ENCODE measurements at places on chromosomes 5 and 9. TPM values are rescaled to one million over a fixed set of nuclear protein-coding genes. Genes with fewer than 3 reads are reported as not detected.

The LRRC19 gene
- not detected for total RNA-seq

The SREK1 gene
- 38.2 TPM for total RNA-seq

The PCDHGB4 gene
- 11.6 TPM for total RNA-seq

The C9orf50 gene
- not detected for total RNA-seq

- DNase-seq = no peak
Measured at GRCh38 chr9:77498891-77499290, 149.2 kb downstream of the GNA14 start.

GRCh38 chr5:57033503-57033902 lies 81.6 kb upstream of the MIER3 start:
- no peak for DNase-seq

- DNase-seq = no peak
Measured at GRCh38 chr9:105127863-105128220, 116.6 kb upstream of the SLC44A1 start.

DNA sequence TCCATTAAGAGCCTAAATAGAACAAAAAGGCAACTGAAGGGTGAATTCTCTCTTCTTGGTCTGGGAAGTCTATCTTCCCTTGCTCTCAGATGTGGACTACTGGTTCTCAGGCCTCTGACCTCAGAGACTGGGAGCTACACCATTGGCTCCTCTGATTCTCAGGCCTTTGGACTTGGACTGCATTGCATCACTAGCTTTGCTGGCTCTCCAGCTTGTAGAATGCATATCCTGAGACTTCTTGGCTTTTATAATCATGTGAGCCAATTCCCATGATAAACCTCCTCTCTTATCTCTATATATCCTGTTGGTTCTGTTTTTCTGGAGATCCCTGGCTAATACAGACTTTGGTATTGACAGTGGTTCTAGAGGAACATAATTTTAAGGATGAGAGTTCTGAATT lies 89.8 kb downstream of the PSAT1 start:
- DNase-seq = no peak

The TRIP13 gene
- not detected for total RNA-seq

DNA sequence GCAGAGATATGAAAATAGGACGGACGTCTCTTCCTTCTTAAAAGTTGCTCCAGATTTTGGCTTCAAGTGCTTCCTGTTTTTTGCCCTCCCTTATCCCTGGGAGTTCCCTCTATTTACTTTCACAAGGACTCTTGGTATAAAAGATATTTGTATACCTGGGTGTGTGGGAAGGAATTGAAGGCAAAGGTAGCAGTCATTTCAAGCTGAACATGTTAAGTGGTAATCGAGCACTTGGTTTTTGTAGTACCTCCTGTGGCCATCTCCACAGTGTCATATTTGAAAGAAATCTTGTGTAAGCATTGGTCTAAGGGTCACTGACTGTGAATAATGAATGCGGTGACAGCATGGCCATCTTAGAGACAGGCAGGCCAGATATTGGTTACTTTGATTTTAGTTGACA lies 593.6 kb downstream of the MTRR start:
- DNase-seq = no peak

DNA sequence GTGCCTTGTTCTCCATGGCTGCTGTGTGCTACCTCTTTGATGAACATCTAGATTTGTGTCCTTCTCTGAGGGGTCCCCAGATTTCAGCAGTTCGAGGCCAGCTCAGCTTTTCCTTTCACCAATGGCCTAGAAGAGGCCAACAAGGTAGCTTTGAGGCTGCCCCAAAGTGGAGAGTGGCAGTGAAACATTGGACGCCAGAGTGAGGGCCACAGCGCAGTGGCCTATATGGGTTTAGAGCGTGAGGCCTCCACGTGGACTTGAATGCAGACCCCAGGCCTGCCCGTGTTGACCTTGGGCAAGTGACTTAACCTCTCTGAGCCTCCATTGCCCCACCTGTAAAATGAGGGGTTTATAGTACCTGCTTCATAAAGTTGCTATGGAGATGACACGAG lies 11.8 kb downstream of the MYOZ3 start:
- DNase-seq = no peak

DNA sequence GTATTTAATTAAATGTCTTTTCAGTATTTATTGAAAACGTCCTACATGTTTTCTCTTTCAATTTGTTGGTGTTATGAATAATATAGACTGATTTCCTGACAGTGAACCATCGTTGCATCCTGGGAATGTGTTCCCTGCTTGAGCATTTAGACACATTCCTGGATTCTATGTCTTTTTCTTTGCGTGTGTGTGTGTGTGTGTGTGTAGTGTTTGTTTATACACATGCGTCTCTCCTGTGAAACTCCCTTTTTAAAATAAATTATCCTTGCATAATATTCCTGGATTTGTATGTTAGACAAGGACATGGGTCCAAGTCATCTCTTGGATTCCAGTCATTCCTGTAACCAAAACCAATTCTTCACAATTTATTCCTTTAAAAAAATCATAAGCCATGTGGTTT lies 153.4 kb downstream of the HSPA4 start:
- DNase-seq = no peak

GRCh38 chr9:131986089-131986488 lies 93.6 kb downstream of the MED27 start:
- DNase-seq = no peak

DNA sequence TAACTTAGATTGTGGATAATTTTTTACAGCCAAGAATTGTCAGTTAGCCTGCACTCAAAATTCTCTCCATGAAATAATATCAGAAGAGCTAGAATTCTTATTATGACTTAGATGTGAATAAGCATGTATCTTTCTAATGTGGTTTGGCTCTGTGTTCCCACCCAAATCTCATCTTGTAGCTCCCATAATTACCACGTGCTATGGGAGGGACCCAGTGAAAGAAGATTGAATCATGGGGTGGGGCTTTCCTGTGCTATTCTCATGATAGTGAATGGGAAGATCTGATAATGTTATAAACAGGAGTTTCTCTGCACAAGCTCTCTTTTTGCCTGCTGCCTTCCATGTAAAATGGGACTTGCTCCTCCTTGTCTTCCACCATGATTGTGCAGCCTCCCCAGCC lies 176.8 kb downstream of the MAT2B start:
- DNase-seq = no peak

The FAM170A gene
- total RNA-seq = not detected

The SPINK4 gene
- total RNA-seq = not detected
